Activated CD4-positive, alpha-beta T cell treated with anti-CD3 and anti-CD28 coated beads, Interleukin-2, amount 50 U/mL, for 24 hours (primary cell): ENCODE measurements at places on chromosomes 5 and 9.

DNA sequence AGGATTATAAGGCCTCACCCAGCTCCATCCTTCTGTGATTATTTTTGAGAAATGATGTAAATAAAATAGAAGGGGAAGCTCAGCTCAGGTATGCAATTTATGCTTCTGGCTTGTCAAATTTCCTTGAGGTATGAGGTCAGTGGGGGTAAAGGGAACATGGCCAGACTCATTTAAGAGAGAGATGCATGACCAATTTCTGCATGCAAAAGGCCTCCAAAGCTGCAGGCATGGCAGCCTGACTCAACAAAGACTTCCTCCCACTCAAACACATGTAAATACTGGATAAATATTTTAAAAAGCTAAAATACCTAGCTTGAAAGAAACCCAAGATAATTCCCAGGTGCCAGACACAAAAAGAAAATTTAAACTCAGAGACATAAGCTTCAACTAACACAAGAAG, 101.4 kb upstream of the SLC1A3 start:
- DNase-seq = no peak

DNA sequence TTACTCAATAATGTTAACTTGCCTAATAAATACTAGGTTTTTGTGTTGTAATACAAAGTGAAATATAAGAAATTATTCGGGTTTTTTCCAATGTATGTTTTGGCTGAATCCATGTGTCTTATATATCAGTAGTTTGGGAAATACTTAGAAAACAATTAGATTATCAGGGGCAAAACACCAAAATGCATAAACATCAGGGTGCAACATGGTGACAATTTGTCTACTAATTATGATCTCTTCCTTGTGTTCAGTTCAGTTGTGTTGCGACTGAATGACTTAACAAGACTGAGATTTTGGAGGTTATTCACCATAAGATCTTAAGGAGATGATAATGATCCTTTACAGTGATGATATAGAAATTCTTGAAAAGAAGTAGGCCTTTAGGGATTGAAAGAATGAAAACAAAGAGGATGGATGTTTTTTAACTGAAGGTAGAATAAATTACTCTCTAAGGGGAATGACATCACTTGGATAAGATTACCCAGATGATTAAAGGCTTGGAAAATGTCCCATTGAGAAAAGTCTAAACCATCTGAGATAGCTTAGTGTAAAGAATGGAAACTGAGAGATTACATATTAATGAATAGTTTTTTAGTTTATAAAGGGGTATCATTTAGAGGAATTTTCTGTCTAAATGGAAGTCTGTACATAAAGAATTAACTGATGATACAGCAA, 415.8 kb downstream of the SPATA31D1 start:
- DNase-seq = no peak

GRCh38 chr9:37283730-37284325, 138.7 kb upstream of the GRHPR start:
- no peak for DNase-seq

DNA sequence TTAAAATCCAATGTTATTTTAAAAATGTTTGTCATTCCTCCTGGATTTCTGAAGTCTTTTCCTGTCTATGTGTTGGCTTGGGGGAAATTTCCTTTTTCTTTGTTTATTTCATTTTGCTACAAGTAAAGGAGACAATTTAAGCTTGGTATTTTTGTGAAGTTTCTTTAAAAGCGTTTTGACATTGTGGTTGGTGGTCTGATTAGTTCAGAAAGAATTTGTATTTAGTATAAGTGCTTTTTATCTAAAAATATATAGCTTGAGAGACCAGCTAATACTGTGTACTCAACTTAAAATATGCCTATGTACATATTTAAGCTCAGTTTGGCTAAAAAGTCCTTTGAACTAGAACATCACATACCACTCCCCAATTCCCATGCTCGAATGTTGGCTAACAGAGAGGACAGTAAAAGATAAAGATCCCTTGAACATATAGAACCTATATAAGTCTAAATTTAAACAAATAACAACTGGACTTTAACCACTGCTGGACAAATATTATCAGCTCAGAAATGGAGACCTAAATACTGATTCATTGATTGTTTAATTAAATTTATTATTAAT, 237.6 kb downstream of the TLE4 start:
- DNase-seq = no peak

DNA sequence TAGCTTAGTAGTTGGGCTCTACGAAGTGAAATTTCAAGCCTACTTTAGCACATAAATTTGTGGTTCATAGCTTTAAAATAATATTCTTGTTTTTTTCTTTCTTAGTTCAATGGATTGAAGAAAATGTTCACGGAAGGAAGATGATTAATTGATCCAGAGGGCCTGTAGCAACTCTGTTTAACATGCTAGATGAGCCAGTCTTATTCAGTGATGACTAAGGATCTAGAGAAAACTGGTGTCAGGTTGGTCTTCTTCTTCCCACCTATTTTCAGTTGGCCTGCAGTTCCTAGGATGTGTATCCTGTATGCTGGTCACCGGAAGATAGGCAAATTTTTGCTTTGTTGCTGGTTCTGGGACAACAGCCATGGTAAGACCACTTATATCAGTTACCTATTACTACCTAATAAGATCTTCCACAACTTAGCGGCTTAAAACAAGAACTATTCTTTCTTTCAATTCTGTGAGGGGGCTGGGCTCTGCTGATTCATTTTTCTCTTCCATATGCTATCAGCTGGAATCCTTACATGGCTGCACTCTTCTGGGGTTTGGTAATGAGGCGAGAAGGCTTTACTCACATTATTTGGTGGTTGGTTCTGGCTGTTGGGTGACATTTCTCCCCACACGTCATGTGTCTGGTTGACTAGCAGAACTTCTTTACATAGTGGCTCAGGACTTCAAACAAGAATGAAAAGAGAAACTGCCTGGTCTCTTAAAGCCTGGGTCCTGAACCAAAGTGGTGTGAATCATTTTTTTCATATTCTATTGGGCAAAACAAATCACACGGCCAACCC, 182.7 kb upstream of the ACTBL2 start:
- no peak for DNase-seq

DNA sequence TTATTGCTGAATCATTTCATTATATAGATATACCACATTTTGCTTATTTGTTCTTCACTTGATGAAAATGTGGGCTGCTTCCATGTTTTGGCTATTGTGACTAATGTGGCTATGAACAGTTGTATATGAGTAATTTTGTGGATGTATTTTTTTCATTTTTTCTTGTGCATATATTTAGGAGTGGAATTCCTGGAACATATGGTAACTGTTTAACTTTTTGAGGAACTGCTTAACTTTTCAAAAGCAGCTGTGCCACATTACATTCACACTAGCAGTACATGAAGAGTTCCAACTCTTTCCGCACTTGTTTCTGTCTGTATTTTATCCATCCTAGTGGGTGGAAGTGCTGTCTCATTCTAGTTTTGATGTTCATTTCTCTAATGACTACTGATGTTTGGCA, 67.8 kb downstream of the JAK2 start:
- no peak for DNase-seq

DNA sequence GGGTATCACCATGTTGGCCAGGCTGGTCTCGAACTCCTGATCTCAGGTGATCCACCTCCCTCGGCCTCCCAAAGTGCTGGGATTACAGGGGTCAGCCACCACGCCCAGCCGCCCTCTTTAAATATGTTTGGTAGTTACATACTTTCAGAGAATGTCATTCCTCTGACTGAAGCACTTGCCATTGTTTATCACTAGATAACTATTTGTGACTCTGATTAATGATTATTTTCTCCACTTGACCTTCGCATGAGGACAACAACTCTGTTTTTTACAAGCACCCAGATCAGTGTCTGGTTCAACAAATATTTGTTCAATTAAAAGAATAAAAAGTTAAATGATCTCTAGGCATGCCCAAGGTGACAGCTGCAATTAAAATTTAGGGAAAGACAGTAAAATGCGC, 56.2 kb downstream of the CLINT1 start:
- DNase-seq = no peak

DNA sequence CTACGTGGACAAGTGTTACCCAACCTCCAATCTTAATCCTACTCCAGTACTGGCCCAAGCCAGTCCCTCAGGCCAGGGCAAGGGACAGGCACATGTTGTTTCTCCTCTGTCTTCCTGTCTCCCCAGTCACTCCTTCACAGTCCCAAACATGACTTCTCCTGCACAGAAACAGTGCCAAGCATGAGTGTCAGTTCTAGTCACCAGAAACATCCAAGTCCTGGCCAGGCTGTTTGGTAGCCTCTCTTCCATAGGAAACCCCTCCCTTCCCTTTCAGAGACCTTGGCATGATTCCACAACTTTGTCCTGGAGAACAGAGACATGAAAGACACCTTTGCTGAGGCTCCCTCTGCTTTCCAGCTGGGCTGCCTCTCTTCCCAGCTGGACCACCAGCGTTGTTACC, 56.2 kb upstream of the SLC2A8 start:
- no peak for DNase-seq

GRCh38 chr9:5510989-5511388, 658 bp downstream of the PDCD1LG2 start:
- no peak for DNase-seq

- no peak for DNase-seq
Observed at GRCh38 chr5:126351153-126351552, 72.1 kb upstream of the GRAMD2B start.

DNA sequence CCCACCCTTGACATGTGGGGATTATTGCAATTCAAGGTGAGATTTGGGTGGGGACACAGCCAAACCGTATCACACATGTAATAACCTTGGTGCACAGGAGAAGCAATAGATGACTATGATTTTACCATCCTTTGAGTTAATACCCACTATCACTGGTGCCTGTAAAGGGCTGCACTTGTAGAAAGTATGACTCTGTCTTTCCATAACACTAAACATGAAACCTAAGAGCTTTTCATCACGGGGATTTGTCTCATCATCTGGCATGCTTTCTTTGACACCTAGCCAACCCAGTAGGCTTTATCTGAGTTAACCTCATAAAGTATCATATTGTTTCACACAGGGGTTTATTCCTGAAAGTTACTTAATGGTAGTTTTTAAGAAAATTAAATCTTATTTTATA, 188.9 kb upstream of the TNC start:
- no peak for DNase-seq

DNA sequence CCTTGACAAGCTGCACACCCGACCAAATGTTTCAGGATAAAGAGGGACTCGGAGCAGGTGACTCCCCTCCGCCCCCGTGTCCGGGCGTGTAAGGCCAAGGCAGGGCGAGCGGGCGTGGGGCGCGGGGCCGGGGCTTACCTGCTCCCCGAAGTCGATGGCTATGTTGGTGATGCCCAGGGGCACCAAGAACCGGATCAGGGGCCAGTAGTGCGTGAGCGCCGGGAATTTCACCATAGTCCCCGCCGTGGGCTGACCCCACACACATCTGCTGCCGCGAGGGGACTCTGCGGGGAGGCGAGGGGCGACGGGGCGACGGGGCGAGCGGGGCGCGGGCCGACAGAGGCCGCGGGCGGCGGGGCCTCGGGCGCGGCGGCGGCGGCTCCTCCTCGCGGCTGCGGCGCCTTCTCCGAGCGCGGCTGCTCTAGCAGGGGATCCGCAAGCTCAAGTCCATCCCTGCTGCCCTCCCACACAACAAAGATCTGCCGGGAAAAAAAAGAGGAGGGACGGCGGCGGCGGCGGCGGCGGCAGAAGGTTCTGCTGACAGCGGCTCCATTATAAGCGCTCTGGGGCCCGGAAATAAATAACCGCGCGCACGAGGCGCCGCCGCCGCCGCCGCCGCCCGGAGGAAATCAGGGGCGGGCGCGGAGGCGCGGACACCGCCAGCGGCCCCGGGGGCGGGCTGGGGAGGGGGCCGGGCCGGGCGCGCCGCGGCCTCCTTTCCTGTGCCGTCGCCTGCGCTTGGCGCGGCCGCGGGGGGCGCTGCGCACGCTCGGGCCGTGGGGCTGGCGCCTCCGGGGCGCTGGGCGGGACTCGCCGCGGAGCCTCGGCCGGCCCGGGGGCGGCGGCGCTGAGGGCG, at the start of gene ANKH:
Gene ANKH (minus strand): TSS at position 565 of the 856 bp plus-strand sequence. CDS start 331 bp downstream, at position 234.
- peak; percentile 60 for DNase-seq

- DNase-seq = no peak
Observed at GRCh38 chr9:131693651-131694597, 46.0 kb downstream of the RAPGEF1 start.

DNA sequence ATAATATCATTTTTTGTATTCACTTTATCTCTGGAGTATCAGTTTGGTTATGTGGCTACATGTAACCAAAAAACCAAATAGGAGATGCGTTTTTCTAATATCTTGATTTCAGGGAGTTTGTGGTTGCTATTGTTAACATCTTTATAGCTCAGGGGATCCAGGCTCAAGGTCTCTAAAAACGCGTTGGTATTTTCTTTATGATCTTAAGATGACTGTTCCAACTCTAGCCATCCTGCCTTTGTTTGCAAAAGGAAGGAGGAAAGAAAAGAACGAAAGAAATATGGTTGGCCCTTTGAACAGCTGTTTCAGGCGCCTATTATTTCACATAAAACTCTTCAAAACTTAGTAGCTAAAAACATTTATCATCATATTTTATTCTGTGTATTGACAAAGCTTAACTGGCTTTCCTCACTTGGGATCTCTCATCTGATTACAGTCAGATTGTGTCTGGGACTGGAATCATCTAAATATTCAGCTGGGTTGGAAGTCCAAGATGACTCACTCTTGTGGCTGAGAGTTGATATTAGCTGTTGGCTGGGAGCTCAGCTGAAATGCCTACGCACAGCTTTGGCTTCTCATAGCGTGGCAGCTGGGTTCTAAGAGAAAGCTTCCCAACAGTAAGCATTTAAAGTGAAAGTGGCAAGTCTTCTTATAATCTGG, 60.1 kb downstream of the FAM174A start:
- no peak for DNase-seq

DNA sequence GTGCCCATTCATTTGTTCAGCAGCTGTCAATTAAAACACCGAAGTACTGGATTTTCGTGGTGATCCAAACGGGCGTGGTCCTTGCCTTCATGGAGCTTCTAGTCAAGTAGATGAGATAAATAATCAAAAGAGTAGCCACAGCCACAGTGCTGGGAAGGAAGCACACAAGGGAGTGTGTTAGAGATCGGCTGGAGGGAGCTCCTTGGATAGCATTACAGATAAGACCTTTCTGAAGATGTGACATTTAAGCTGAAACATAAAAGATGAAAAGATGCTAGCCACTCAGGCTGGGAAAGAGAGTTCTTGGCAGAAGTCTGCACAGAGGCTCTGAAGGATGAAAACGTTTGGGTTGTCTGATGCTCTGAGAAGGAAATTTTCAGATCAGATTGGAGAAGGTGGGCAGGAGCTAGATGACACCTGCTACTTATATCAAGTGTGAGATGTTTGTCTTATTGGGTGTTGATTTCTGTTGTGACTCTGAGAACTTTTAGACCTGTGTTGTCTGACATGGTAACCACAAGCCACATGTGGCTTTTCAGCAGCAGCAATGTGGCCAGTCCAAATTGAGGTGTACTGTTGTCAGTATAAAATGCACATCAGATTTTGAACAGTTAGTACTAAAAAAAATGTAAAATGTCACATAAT, 123.9 kb downstream of the TLE4 start:
- DNase-seq = no peak

GRCh38 chr5:154849791-154850201, 607 bp downstream of the FAXDC2 start:
- DNase-seq = no peak

GRCh38 chr9:76772686-76773445, 8.6 kb downstream of the PCA3 start:
- no peak for DNase-seq

- DNase-seq = no peak
Observed at GRCh38 chr9:120713257-120714087, 798 bp downstream of the MEGF9 start.

- no peak for DNase-seq
Observed at GRCh38 chr9:75239176-75239575, 150.9 kb downstream of the OSTF1 start.

- no peak for DNase-seq
Observed at GRCh38 chr9:1469996-1470395, 419.8 kb downstream of the DMRT2 start.

GRCh38 chr9:13580760-13581159, 301.3 kb upstream of the MPDZ start:
- DNase-seq = no peak
